ENCODE measurements at places on chromosomes 5 and 9. TPM values are rescaled to one million over a fixed set of nuclear protein-coding genes. Genes with fewer than 3 reads are reported as not detected.

The PCDH12 gene
- total RNA-seq = 0.28 TPM

- H3K4me3 ChIP-seq = no peak overlapping the region
- DNase-seq = no peak
- H3K4me1 ChIP-seq = no peaks in the 10 kb centered on the region
- no peaks in the 10 kb centered on the region for H3K36me3 ChIP-seq
- H3K27me3 ChIP-seq = peaks cover 17% of the 10 kb centered on the region
Measured at GRCh38 chr5:170773024-170773985, 10.2 kb upstream of the GABRP start.

DNA sequence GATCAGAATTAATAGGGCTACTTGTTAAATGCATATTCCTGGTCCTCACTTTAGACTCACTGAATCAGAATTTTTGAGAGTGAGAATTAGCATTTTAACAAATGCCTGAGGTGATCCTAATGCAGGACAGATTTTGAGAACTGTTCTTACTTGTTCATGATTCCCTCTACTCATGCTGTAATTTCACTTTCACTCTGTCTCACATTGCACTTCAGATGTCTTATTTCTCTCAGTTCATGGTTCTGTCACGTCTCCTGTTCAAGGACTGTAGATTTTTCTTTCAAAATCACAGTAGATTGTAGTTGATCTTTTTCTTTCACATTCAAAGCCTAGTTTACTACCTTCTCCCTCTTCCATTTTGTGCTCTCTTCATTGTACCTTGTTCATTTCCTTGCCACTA, 54.3 kb downstream of the ADGRV1 start:
- no peak overlapping the region for H3K27ac ChIP-seq
- no peaks in the 10 kb centered on the region for H3K4me1 ChIP-seq
- H3K27me3 ChIP-seq = peaks cover 25% of the 10 kb centered on the region
- H3K36me3 ChIP-seq = no peaks in the 10 kb centered on the region
- no peak overlapping the region for H3K4me3 ChIP-seq

- no peaks in the 10 kb centered on the region for H3K4me1 ChIP-seq
- H3K27me3 ChIP-seq = peaks cover 1% of the 10 kb centered on the region
- H3K4me3 ChIP-seq = no peak overlapping the region
- H3K36me3 ChIP-seq = no peaks in the 10 kb centered on the region
Measured at GRCh38 chr9:134570711-134571325, 70.8 kb upstream of the COL5A1 start.

DNA sequence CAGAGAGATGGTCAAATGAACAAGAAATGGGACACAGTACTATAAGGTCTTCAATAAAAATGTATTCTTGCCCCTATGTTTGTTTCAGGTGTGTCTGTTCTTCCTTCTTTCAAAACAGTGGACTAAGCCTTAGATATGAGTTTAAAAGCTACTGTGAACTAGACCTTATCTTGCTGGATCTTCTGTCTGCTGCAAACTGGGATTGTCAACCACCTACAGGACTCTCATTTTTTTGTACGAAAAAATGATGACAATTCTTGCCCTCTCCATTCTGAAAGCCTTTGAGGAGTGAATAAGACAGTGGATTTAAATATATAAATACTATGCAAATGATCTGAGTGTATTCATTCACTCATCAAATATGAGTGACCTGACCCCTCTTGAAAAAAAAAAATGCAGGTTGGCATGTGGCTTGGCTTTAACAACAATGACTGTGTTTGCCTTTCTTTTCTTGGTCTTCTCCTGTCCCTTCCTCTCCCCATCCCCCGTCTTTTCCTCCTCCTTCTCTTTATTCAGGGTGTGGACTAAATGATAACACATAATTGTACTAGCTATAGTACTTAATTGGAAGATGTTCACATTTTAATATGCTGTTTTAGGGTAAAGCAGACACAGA, 235.5 kb upstream of the TRIM32 start:
- H3K4me1 ChIP-seq = no peaks in the 10 kb centered on the region
- peaks cover 9% of the 10 kb centered on the region for H3K36me3 ChIP-seq
- no peak overlapping the region for H3K4me3 ChIP-seq
- no peak for DNase-seq
- no peak overlapping the region for H3K27ac ChIP-seq

- H3K27ac ChIP-seq = no peak overlapping the region
- H3K36me3 ChIP-seq = peaks cover 8% of the 10 kb centered on the region
- no peaks in the 10 kb centered on the region for H3K4me1 ChIP-seq
- no peak for DNase-seq
- H3K27me3 ChIP-seq = no peaks in the 10 kb centered on the region
- no peak overlapping the region for H3K4me3 ChIP-seq
Measured at GRCh38 chr9:130598188-130598587, 18.8 kb downstream of the FUBP3 start.

- H3K36me3 ChIP-seq = no peaks in the 10 kb centered on the region
- no peaks in the 10 kb centered on the region for H3K4me1 ChIP-seq
- peaks cover 3% of the 10 kb centered on the region for H3K27me3 ChIP-seq
- H3K27ac ChIP-seq = no peak overlapping the region
Measured at GRCh38 chr5:32559921-32560320, 25.4 kb upstream of the SUB1 start.

DNA sequence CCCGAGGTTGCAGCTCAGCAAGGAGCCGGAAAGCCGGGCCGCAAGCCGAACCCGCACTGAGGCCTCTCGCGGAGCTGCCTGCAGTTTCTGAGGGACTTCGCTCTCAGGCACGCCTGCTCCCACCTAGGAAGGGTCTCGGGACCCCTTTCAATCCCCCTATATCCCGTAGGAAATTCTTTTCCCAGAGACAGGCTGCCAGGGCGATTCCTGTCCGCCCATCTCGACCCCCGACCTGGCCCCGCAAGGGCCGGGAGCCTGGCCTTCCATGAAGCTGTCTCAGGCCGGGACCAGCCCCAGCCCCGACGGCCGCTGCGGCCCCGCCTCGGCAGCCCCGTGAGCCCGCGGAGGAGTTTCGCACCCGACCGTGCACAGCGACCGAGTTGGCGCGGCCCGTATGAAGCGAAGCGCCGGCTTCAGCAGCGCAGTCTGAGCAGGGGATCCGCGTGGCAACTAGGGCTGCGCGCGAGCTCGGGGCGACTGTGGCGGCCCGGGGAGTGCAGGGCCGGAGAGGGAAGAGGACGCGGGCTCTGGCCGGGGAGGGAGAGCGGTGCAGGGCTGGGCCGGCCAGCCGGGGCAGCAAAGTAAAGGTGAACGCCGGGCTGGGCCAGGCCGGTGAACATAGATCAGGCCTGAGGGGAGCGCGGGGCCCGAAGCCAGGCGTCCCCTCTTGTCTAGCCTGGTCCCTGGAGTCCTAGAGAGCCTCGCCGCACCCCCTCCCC, 977 bp upstream of the PRDM12 start:
- no peak overlapping the region for H3K27ac ChIP-seq
- peaks cover 10% of the 10 kb centered on the region for H3K4me1 ChIP-seq
- DNase-seq = no peak
- peaks cover 6% of the 10 kb centered on the region for H3K36me3 ChIP-seq
- H3K27me3 ChIP-seq = peaks cover 33% of the 10 kb centered on the region

DNA sequence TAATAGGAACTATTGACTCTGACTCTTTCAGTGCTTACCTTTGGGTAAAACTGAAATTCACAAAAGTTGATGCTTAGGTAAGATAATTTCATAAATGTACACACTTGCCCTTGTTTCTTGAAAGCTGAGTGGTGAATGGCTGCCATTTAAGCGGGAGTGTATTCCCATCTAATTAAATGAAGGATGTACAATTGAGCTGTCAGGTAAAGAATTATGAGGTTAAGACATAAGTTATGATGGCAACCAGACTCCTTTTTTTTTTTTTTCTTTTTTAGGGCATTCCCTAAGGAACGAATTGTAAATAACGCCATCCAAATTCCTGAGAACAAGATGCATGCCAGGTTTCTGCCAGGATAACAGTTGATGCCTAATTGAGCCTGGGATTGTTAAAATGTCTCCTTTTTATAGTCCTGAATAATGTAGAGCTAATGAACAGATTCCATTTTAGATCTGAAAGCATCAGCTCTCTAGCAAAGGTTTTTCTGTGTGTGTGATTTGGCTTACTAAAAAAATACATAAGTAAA, 199.7 kb downstream of the ISL1 start:
- H3K27ac ChIP-seq = no peak overlapping the region
- no peaks in the 10 kb centered on the region for H3K27me3 ChIP-seq
- DNase-seq = no peak
- no peaks in the 10 kb centered on the region for H3K36me3 ChIP-seq
- H3K4me1 ChIP-seq = no peaks in the 10 kb centered on the region

DNA sequence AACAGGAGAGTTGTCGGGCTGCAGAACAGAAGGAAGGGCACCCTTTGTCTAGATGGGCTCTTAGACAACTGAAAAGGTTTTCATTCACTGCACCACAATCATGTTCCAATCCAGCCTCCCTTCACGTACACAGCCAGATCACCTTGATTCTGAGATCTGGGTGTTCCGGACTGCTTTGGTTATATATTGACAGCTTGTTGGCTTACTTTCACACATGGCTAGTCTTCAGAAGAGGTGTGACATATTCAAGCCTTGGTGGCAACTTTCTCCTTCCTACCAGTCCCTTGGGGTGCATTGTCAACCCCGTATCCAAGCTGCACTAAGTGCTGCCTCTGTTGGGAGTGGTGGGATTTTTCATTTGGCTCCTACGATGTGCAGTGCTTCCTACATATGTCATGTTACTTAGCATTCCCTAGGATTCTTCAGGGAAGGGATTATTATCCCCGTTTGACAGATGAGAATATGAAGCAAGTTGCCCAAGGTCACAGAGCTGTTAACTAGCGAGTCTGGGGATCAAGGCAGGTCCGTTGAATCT, 100.6 kb downstream of the LIFR start:
- H3K27ac ChIP-seq = no peak overlapping the region
- H3K27me3 ChIP-seq = peaks cover 68% of the 10 kb centered on the region
- no peaks in the 10 kb centered on the region for H3K36me3 ChIP-seq
- DNase-seq = no peak

GRCh38 chr5:74367934-74368333, 272.6 kb downstream of the ENC1 start:
- DNase-seq = no peak
- H3K4me3 ChIP-seq = no peak overlapping the region
- H3K27me3 ChIP-seq = no peaks in the 10 kb centered on the region
- H3K27ac ChIP-seq = no peak overlapping the region
